Activated T-cell treated with anti-CD3 and anti-CD28 coated beads, Interleukin-2, amount 50 U/mL, for 48 hours (primary cell): ENCODE measurements at places on chromosomes 3 and 15.

DNA sequence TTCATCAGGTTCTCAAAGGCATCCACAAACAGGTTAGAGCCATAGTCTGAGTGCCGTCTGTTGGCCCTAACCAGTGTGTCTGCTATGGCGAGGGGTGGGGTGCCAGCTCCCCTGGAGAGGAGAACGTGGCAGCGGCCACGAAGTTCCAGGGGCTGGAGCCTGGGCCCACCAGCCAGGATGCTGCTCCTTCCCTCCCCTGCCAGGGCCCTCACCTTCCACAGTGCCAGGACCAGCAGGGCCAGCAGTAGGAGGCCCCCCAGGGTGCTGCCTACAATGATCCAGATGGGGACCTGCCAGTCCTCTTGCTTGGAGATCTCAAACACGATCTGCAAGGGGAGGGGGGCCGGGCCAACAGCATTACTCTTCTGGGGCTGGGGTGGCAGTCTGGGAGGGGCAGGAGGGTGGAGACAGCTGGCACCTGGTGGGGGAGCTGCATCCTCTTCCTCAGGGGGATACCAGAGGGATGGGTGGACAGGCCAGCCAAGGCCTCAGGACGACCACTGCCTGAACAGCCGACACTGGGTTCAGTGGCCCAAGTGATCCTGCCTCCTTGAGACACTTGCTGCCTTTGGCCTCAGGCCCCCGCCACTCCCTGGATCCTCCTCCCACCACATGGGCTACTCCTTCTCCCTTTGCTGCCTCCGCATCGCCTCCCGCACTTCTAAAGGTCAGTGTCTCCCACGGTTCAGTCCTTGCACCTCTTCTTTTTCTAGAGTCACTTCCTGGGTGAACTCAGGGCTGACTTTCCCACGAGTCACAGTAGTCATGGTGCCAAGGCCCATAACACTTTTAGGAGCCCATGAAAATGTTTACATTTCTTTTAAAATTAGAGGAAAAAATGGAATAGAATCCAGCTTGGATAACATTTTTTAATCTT is 26.3 kb downstream of the FEM1B start:
- DNase-seq = no peak

GRCh38 chr3:152252755-152253154 is 16.0 kb upstream of the MBNL1 start:
- no peak for DNase-seq

GRCh38 chr3:140006331-140006730 is 71.3 kb downstream of the CLSTN2 start:
- no peak for DNase-seq

DNA sequence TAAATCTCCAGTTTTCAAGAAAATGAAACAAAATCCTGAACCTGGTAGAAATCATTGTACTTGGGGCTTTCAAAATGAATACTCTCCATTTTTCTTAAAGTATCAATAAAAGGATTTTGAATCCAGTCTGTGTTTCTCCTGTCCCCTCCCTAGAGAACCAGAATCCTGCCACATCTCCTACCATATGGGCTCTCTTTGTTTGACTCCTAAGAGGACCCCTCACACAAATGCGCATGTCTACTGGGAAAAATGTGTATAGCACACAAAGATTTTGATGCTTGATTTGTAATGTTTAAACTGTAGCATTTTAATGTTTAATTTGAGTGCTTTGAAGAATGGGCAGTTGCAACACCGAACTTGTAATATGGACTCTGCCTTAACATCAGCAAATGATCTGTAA is 25.9 kb downstream of the LRRC3B start:
- DNase-seq = no peak

DNA sequence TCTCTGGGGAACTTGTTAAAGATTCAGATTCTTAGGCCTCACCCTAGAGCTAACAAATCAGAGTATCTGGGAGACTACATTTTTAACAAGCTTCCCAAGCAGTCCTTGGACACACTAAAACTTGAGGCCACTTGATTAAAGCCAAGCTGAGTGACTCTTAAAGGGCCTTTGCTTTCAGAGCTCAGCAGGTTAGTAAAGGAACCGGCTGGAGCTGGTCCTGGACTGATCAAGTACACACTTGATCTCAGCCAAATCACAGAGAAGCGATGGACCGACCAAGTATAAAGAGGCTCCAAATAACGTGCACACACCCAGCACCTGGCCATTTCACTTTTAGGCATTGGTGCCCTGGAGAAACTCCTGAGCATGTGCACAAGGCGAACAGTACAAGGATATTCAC is 12.9 kb upstream of the TM6SF1 start:
- no peak for DNase-seq

DNA sequence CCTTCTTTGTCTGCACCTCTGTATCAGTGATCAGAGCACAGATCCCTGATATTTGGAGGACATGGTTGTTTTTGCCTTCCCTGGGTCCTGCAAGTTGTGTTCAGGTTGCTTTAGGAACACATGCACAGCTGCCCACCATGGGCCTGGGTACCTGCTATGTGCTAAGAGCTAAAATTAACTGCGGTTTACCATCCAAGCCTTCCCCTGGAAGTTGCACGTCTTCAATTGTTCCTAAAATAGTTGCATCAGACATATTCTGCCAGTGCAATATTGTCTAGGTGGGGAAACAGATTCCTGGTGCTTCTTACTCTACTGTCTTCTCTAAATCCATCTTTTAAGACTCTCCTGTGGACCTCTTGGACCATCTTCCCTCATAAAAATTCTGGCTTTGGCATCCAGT is 80.9 kb downstream of the PDE8A start:
- DNase-seq = no peak

- no peak for DNase-seq
Measured at GRCh38 chr3:100954990-100955389, 38.2 kb downstream of the ABI3BP start.

DNA sequence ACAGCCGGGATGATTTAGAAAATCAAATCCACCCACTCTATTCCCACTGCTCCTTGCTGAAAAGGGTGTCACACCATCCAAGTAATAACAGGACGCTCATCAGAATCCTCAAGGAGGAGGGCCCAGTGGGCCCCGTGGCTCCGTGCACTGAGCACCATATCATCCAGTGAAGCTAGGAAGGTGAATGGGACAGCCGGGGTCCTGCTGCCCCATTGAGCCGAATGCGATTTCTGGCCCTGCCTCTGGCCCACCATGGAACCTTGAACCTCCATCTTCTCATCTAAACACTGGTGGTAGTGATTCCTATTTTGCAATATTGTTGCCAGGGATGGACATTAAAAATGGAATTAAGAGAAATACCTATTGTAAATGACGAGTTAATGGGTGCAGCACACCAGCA is 99.1 kb upstream of the SLC6A11 start:
- no peak for DNase-seq

GRCh38 chr15:58908550-58909309 is 24.7 kb downstream of the SLTM start:
- DNase-seq = no peak

DNA sequence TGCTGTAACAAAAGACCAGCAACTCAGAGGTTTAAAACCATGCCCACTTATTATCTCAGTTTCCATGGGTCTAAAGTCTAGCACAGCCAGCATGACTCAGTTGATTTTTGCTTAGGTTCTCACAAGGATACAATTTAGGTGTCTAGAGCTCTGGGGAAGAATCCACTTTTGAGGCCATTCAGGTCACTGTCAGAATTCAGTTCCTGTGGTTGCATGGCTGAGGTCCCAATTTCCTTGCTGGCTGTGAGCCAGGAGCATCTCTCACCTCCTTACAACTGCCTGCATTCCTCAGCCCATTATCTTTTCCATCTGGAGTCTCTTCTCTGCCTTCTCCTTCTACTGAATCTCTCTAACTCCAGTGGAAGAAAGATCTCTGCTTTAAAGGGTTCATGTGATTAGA is 240.5 kb upstream of the CFAP20DC start:
- no peak for DNase-seq

DNA sequence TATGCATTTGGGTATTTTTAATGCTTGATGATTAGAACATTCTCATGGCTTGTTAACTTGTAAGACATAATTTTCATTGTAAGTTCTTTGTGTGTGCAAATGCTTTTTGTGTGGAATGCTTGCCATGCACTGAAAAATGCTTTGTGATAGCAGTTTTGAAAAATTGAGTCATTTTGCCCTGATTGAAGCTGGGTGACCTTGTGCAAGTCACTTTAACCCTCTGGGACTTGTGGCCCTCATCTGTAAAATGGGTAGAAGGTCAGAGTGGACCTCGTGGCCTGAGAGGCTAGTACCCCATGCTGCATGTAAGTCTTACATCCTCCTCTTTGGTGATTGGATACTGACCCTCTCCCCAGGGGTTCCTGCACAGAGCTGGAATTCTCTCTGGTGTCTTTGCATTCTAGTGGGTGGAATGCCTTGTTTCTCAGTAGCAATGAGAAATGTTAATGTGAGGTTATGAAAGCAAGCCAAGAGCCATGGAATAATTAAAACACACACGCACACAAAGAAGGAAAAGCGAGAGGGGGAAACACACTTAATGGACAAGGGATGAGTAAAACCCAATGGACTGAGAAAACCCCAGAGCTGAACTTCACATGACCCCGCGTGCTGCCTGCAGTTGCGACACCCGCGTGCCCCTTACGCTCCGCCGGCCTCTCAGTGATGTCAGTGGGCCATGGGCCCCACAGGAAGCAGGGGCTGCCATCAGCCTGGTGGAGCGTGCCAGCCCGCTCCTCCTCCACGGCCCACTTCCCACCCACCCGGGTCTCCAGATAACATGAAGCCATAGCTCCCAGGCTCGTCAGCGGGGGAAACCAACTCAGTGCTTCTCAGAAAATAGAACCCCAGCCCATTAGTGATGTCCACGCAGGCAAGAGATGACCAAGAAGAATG is 44.0 kb downstream of the SMAD3 start:
- DNase-seq = no peak

GRCh38 chr3:23808525-23808924 is 2.8 kb downstream of the UBE2E1 start:
- DNase-seq = no peak

- DNase-seq = no peak
Measured at GRCh38 chr3:32978331-32978730, 26.9 kb downstream of the CCR4 start.

GRCh38 chr15:87628311-87628710 is 628.2 kb downstream of the NTRK3 start:
- no peak for DNase-seq

- DNase-seq = peak; percentile 51
Measured at GRCh38 chr3:106428565-106428994, 559.8 kb upstream of the CBLB start.

GRCh38 chr3:171986757-171987518 is 52.4 kb upstream of the FNDC3B start:
- DNase-seq = no peak

DNA sequence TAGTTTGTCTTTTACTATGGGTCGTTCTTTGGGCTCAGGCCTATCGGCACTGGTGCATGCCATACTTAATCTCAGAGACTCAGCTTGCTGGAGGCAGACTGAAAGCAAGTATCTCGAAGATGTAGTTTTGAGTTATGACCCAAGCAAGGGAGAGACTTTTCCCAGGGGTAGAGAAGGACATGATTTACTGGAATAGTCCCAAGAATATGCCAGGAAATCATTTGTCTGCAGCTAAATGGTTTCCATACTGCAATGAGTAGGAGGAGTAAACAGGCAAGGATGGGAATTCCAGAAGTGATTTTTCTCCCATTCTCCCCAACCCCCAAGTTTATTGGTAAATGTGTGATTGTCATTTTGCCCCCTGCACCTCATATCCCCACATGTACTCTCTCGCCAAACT is 35.4 kb upstream of the LACTB start:
- DNase-seq = no peak

- peak; percentile 42 for DNase-seq
Measured at GRCh38 chr3:158539414-158540014, 31.5 kb upstream of the MLF1 start.

DNA sequence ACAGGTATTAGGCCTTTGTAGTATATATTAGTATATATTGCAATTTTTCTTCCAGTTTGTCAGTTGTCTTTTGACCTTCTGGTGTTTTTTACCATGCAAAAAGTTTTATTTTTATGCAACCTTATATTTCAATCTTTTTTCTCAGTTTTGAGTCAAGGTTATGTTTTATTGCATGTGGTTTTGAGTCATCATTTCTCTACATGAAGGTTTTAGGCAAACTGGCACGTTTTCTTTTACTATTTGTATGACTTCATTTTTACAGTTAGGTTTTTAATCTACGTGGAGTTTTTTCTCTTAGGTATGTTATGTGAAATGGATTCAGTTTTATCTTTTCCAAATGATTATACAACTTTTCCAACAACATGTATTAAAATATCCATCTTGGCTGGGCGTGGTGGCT is 36.8 kb upstream of the TCAIM start:
- DNase-seq = no peak

GRCh38 chr3:101591071-101591470 is 17.1 kb downstream of the PCNP start:
- DNase-seq = no peak

DNA sequence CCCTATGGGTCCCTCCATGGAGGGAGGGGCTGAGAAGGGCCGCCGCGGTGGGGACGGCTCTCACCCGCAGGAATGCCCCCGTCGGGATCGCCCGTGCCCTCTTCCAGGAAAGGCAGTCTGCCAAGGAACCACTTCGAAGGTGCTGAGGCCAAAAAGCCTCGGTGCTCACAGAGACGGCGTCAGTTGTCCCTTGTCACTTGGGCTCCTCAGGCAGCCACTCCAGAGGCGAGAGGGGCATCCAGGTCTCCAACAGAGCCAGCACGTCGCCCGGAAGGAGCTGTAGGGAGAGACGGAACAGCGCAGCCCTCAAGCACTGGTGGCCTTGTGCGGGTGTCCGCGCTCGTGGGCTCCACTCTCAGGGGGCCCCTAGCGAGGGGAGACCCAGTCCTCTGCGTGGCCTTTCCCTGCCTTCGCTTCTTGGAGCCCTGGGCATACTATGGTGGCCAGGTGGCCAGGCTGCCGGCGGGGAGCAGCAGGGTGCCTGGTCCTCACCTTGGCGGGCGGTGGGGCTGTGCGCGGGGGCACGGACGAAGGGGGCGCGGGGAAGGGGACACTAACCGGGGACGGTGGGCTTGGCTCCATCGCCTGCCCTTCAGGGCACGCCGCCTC is 994 bp downstream of the MESP1 start:
- DNase-seq = peak; percentile 43

- no peak for DNase-seq
Measured at GRCh38 chr15:61483599-61483998, 254.5 kb upstream of the RORA start.

GRCh38 chr3:32577581-32578556 is 7.2 kb upstream of the DYNC1LI1 start:
- peak; percentile 43 for DNase-seq

DNA sequence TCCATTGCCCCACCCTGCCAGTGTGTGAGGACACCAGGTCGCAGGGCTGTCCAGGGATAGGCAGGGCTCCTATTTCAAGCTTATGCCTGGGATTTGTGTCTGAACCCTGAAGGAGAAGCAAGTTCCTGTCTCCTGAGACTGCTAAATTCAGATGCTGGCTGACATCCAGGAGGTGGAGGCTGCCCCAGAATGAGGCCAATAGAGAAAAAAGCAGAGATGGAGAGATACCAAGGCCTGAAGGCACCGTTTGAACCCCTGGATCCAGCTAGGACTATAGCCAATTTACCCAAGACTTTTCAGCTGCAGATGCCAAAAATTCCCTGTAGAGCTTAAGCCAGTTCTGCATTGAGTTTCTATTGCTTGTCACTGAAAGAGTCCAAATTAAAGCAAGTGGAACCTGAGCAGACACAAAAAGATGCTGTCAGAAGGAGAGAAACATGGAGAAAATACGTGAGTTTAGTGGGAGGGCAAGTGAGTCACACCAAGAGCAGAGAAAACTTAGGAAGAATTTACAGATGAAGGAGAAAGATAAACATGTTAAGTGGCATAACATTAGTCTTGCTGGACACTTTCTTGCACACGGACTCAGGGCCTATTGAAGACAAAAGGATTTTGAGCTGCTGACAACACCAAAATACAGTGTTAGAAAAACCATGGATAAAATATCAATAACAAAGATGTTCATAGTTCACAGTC is 148.6 kb downstream of the CNTN3 start:
- no peak for DNase-seq

GRCh38 chr15:57147621-57148020 is 228.7 kb upstream of the CGNL1 start:
- DNase-seq = no peak
